ENCODE measurements at places on chromosomes 7 and 10. TPM values are rescaled to one million over a fixed set of nuclear protein-coding genes. Genes with fewer than 3 reads are reported as not detected.

GRM3 gene
- total RNA-seq = not detected

TYW1B gene
- total RNA-seq = 4.2 TPM

DNA sequence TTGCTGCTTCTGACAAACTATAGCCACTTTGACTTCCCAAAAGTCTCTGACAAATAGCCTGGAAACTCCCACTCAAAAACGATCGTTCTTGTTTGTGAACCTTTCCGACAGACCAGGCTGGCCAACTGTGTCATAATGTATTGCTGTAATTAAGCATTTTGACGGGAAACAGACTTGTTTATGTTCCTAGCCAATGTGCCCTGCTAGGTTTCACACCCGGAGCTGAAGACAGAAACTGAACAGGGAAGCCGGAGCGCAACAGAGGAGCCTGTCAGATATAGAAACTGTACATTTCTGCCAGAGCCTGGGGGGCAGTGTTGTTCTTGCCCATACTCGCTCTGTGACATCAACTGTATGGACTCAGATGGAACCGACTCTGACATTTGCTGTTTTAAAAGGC lies 55.3 kb upstream of the C7orf33 start:
- peak; percentile 71 for DNase-seq

GRCh38 chr7:95927756-95928155 lies 155.4 kb downstream of the DYNC1I1 start:
- DNase-seq = no peak

DNA sequence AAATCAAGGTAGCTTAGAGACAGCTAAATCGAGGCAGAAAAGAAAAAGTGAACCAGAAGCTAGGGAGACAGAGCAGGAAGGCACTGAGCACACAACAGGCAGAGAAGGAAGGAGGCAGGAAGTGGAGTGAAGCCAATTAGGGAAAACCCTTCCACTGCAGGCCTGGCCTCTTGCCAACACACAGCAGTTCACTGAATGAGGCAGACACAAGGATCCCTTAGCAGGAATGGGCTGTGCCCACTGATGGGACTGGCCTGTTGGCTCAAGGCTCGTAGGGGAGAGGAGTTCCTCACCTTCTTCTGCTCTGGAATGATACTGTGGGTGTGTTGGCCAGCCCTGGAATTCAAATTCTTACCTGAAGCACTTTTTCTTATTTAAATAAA lies 220.3 kb upstream of the STK17A start:
- no peak for DNase-seq

- no peak for DNase-seq
Observed at GRCh38 chr7:19869979-19870378, 96.6 kb upstream of the TMEM196 start.

GRCh38 chr10:72088889-72089575 lies 681 bp upstream of the SPOCK2 start:
- peak; percentile 87 for DNase-seq

- no peak for DNase-seq
Observed at GRCh38 chr10:61898435-61898778, 3.1 kb upstream of the ARID5B start.

GRCh38 chr7:131157530-131158243 lies 170.0 kb upstream of the MKLN1 start:
- DNase-seq = no peak

Measured in activated CD4-positive, alpha-beta T cell treated with anti-CD3 and anti-CD28 coated beads, Interleukin-2, amount 10 ng/mL, durations not matched to agents 24 days and 14 days (primary cell).